ENCODE measurements at places on chromosomes 12 and 14.

DNA sequence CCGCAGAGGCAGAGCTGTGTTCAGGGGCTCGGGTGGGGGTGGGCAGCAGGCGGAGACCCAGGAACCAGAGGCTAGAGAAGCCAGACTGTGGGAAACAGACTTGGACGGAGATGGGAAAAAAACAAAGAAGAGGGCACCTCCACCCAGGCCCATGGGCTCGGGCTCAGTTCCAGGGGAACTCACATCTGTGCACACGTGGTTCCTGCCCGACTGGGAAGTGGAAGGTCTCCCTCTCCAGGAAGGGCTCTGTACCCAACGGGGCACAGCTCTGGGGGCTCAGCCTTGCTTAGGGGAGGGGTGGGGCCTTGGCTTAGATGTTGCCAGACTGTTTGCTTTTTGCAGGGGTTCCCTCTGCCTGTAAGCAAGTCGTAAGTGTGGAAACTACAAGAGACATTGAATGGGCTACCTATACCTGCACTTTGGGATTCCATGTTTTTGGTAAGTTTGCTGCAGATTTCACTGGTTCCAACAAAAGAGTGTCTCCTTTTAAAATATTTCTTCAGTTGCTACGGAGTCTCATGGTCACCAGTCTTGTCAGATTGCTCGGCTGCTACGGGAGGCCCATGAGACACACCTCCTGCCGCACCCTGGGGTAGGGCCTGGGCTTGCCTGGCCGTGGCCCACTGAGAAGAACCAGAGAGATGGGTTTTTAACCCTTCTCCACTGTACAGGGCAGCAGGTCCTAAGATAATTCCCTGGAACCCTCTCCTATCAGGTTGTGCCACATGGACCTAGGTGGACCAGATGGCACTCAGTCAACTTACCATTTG lies 127.6 kb upstream of the EVL start:
- DNase-seq: no peak

DNA sequence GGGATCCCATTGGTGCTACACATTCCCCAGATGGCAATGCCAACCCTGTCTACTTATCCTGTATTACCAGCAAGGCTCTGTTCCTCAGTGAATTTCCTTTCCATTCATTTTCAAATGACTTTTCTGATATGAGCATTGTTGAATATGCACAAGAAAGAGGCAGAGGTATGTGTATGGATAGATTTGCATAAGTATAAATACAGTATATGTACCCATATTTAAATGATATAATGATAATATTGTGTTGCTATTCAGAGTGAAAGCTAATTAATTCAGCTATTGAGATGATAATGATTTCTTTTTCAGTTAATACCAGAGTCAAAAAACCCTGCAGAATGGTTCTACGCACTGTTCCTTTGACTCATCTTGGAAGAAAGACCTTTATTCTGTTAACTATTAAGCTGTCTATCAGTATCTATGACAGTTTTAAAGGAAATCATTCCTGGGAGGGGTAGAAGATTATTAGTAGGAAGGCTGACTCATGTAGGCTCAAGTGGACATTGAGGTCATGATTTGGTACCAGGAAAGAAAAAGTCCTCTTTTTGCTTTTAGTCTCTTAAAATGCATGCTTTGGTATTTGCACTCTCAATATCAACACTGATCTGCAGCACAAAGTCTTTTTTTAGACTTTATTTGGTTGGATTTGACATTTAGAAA lies 44.9 kb upstream of the GAS2L3 start:
- DNase-seq: no peak

- no peak for DNase-seq
Observed at GRCh38 chr12:52395761-52396434, 10.2 kb downstream of the KRT82 start.

- no peak for DNase-seq
Observed at GRCh38 chr12:48185181-48185919, 1.9 kb downstream of the CCDC184 start.

GRCh38 chr12:48781750-48782456 lies 7.0 kb downstream of the ADCY6 start:
- DNase-seq: no peak

DNA sequence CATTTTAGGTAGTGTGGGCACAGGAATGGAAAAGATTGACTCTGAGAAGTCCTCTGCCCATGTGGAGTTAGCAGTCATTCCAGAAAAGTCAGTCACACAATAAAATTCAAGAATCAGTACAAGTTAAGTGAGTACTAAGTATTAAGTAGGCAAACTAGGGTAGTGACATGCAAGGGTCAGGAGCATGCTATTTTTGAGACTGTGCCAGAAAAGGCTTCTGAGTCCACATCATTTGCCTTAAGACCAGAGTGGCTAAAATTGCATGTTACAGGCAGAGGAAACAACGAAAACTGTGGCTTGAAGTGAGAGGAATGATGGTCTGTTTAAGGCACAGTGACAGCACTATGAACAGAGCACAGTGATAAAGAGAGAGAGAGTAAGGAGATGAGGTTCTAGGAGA lies 108.9 kb downstream of the SLC6A15 start:
- DNase-seq: no peak

DNA sequence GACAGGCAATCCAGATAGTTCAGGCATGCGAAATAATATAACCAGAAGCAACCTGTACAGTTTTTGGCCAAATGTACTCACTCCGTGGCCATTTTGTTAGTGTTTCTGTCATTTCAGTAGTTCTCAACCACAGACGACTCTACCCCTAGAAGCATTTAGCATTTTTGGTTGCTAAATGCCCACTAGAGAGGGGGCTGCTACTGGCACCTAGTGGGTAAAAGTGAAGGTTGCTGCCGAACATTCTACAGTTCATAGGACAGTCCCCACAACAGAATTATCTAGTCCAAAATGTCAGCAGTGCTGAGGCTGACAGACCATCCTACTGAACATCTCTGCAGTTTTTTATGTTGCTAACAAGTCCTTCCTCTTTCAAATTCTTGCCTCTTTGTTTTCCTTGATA lies 107.4 kb downstream of the TSHR start:
- DNase-seq: no peak

All from activated naive CD4-positive, alpha-beta T cell treated with anti-CD3 and anti-CD28 coated beads, Interleukin-2, amount 50 U/mL, for 72 hours (primary cell).